ENCODE measurements at places on chromosomes 6 and 20.

DNA sequence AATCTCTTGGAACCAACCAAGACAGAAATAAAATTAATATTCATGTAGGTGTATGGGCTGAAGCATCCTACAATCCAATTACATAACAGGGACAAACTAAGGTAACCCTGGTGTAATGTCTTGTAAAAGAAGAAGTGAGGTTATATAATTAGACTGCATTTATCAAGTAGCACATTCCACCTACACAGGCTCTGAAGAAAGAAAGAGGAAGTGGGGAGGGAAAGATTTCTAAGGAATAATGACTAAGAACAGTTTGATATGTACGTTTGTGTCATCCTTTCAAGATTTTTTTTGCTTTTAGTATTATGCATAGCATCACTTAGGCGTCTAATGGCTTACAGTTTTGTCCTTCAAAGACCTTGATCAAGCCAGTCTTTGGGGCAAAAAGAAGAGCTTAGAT is 139.7 kb downstream of the PLCB1 start:
- no peak for DNase-seq

DNA sequence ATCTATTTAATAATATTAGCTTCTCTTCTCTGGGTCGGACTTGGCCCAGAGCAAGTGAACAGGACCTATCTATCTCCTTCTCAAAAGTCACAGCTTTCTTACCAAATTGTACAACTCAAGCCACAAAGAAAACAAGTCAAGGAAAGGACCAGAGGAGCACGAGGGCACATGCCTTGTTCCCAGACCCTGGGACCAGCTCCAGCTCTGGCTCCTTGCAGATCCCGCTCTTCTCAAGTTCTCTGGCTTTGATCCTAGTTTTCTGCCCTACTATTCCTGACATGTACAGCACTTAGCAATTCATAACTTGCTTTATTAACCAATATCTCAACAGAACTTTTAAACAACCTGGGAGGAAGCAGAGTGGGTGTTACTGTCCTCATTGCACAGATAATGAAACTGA is 185.9 kb downstream of the ESR1 start:
- DNase-seq: no peak

DNA sequence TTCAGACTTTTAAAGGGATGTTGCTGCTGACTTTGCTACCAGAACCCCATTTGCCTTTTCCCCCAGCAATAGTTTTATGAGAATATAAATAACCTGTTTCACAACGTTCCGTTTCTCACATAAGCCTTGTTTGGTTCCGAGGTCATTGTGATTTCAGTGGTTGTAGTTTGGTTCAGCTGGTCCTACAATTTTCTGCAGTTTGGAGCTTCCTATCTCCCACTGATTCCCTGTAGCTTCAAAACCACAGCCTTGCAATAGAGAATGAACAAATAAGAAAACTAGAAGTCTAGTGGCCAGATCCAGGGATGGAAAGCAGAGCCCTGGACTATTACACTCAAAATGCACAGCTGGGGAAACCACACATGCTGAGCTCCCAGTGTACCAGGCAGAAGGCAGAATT is 24.1 kb upstream of the SH3BGRL2 start:
- no peak for DNase-seq

DNA sequence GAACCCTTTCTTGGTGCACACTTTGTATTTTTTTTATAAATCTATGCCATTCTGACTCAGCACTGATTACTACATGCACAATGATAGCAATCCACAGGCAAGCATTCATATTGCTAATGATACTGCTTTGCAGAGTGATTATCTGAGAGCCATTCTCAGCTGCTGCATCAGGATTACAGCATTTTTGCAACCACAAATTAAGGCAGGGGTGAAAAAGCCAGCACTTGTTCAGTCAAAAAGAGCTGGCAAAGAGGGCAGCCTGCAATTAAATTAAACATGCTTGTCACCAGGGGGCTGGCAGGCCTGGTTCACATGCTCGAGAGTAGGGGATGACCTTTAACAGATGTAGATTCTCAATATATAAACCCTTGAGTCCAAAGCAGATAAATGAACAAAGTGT is 40.7 kb upstream of the SLC17A4 start:
- no peak for DNase-seq

Data from CD4-positive, alpha-beta T cell treated with Interleukin-21 for 1 hour (primary cell).